RKO (cell line): ENCODE measurements at places on chromosomes 4 and X.
A peak's percentile ranks its signal among the peaks of the same experiment; 100 is the strongest.

DNA sequence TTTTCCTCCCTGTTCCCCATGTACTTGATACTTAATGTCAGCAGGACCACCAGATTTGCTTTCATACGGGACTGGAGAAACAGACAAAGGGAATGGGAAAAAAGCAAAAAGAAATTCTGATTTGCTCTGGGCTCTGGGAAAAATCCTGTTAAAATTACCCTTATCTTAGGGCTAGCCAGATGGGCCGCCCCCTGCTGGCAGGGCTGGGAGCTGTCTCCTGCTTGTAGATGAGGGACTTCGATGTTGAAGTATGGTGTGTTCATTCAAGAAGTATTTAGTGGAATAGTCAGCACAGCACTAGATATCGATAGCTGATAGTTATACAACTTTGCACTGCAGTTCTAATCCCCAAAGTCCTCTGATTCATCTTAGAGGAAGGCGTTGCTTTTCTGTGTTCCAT is 45.8 kb downstream of the BCORL1 start:
- DNase-seq = peak; percentile 30

DNA sequence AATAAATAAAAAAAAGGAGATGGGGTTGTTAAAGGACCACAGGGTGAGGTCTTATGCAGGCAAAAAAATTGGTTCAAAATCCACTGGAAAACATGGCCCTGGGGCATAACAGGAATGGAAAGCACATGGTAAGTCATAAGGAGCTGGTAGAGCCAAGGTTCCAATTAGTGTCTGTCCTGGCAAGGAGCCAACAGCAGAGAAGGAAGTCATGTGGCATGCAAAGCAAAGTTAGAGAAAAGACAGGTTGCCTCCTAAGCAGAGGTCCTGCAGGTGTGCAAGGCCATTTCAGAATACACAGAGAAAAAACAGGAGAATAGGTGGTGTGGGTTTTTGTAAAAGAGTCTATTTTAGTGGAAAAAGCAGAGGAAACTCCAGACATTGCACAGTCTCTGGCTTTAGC is 1881.7 kb downstream of the ARAP2 start:
- no peak for DNase-seq

GRCh38 chr4:82261084-82261483 is 112.7 kb downstream of the HNRNPD start:
- no peak for DNase-seq

DNA sequence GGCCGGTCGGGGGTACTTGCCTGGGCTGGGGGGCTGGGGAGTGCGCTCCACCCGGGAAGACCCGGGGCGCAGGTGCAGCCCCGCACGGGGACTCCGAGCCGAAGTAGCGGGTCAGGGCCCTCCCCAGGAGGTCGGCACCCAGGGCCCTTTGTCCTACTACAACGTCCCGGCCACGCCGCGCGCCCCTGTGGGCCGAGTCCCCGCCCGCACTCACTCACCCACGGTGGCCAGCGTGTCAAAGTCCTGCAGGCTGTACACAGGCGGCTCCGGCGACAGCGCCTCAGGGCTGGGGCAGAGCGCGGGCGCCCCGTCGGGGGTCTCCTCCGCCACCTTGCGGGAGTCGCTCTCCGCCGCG is 602 bp downstream of the PRKX start:
- no peak for DNase-seq

DNA sequence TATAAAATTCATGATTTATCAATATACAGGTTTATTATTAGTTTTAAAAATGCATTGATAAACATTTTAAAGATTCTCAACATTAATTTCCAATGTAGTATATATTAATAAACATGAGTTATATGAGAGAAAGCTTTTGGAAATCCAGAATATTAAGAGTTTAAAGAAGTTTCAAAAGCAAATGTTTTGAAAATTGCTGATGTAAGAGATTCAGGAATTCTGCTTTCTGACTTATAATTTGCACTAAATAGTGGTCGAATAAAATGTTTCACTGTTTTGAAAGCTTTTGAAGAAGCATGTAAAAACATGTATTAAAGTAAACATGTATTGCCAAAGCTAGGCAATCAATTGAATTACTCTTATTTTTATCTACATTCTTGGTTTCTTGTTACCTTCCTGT is 151.2 kb upstream of the CXorf51B start:
- no peak for DNase-seq

- DNase-seq = no peak
These were observed 80.0 kb downstream of the UGT2B28 start for GRCh38 chr4:69360271-69360670.

DNA sequence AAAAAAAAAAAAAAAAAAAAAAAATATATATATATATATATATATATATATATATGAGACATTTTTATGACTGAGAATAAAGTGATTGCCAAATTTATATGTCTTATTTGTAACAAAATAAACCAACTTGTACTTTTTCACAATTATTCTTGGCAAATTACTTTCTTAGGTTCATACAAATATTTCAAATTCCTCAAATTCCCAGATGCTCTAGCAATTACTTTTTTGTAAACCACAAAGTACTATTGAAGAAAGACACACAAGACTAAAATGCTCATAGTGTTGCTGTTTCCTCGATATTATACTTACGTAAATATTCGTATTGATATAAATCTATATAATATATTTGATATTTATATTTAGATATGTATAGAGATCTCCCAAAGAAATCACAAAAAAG is 390.0 kb downstream of the FAT4 start:
- DNase-seq = no peak

DNA sequence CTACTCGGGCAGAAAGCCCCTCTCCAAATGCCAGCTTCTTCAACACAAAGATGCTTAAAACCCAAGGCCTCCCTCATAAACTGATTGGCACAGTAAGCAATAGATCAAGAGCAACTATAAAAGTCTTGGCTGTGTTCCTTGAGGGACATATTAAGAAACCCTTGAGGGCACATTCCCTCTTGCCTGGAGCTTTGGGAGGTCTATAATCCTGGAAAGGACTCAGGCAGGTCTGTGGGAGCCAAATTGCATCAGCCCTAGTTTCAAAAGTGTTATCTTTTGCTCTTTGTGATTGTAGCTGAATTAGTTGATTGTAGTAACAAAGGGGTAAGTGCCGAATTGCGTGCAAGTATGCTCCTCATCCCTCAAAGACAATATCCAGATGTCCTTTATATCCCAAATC is 18.6 kb upstream of the SETD7 start:
- no peak for DNase-seq

GRCh38 chr4:39044956-39045826 is 13.0 kb upstream of the TMEM156 start:
- DNase-seq = peak; percentile 66

- DNase-seq = peak; percentile 81
These were observed 72.9 kb upstream of the ENOX2 start for GRCh38 chrX:130975947-130976346.

- DNase-seq = no peak
These were observed 57.6 kb upstream of the ADRA2C start for GRCh38 chr4:3708611-3709010.

- no peak for DNase-seq
These were observed 443.0 kb upstream of the GALNT7 start for GRCh38 chr4:172725581-172725980.

DNA sequence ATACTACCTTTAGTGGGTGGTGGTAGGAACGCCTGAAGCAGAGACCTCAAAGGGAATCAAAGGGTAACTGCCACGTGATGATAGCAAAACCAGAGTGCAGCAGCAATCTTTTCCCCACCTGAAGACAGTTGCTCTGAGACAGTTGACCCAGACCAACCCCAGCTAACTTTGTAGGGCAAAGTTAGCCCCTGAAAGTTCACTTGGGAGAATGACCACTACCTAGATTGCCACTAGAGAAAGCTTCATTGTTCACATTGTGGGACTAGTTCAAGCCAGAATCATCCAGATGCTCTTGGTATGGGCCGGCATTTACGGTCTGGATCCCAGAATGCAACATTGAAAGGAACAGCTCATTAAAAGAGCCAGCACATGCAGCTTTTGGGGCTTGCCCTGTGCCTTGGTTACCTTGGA is 4.1 kb downstream of the SEPTIN6 start:
- no peak for DNase-seq

GRCh38 chr4:153593161-153593560 is 90.9 kb upstream of the TLR2 start:
- DNase-seq = no peak

GRCh38 chrX:68579810-68580209 is 67.7 kb upstream of the STARD8 start:
- no peak for DNase-seq

- no peak for DNase-seq
These were observed 24.6 kb downstream of the ADGRG2 start for GRCh38 chrX:19097553-19098283.

DNA sequence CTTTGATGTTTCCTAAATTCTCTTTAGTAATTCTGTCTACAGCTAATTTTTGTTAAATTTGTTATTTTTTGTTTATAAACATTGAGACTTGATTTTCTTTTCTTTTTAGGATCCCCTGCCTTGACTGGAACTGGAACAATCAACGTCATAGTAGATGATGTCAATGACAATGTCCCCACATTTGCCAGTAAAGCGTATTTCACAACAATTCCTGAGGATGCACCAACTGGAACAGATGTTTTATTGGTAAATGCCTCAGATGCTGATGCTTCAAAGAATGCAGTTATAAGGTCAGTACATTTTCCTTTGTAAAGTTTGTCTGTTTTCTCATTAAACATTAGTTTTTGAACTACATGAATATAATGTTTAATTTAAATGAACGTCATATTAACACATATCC is 119.4 kb downstream of the FAT4 start:
- no peak for DNase-seq

DNA sequence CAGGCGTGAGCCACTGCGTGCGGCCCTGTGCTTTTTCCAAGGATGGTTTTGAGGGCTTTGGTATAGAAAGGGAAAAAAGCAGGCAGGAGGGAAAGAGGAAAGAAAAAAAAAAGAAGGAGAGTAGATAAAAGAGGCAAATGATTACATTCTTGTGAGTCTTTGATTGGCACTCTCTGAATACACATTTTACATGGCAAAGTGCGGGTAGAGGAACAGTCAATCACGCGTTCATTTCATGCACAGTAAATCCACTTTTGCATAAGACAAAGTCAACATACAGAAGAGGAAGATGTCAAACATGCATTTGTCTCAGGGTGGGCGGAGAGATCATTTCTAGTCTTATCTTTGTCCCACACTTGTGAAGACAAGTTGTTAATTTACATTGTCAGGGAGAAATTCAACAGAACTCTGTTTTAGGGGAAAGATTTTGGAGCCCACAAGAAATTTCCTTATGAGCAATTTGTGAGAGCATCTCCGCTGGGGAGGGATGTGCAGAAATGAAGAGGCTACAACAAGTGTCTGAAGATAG is 183.2 kb downstream of the DHRSX start:
- no peak for DNase-seq

GRCh38 chrX:44017676-44018075 is 44.5 kb upstream of the NDP start:
- DNase-seq = no peak

- DNase-seq = no peak
These were observed 287.9 kb downstream of the CXXC4 start for GRCh38 chr4:104206784-104207183.

DNA sequence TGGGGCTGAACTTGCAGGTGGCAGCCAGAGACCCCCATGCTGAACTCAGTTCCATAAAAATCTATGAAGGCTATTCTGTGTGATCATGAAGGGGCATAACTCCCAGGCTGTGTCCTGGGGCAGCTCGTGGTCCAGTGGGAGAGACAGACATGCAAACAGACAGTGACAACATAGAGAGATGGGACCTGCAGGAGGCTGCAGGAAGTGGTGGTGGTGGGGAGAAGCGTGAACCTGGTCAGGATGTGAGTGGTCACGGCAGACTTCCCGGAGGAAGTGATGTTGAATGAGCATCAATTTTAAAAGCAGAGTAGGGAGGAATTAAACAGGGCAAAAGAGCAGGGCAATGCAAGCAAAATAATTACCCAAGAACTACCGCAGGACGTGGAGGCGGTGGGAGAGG is 23.2 kb upstream of the SORCS2 start:
- DNase-seq = no peak

DNA sequence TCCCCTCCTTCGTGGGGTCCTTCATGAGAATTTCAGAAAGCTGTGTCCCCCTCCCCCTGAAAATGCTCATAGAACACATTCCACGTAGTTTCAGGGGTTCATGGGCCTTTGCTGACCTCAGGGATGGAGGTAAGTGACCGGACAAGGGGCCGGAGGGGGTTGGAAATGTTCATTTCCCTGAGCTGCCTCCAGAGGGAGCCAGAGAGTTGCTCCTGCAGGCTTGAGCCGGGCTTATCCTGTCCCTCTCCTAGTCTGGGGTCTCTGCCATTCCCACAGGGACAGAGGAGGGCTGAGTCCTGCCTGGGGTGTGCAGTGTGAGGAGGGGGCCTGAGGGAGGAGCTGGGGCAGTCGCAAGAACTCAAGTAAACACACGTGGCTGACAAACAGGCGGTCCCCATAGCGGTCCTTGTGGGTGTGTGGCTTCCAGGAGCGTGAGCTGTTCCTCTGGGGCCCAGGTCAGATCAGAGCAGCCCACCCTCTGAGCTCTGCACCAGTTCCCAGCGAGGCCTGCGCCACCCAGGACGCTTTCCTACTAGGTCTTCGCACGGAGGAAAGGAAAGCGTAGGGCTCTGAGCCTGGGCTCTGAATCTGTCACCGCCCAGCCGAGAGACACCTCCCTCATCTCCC is 62.5 kb downstream of the WFS1 start:
- peak; percentile 27 for DNase-seq

DNA sequence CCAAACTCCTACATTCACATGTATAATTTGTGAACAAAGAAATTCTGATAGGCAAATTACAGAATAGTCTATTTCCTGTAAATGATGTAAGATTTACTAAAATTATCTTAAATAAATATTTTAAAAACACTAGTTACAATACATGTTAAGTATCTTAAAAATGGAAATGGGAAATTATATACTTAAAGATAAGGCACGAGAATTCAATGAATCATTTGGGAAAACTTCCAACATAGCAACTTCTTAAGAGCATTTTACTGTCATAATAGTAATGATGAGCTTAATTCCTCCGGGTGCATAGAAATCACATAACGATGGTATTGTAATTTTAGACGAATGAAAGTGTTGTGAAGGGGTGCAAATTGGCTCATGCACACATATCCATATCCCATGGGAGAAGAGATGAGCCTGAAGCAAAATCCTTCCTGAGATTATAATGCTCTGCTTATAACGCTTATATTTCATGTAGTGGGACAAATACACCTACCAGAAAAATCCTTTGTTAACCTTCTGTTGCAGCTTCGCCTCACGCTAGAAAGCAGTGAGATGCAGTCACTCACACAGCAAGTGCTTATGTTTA is 873.5 kb downstream of the PDHA2 start:
- DNase-seq = no peak

DNA sequence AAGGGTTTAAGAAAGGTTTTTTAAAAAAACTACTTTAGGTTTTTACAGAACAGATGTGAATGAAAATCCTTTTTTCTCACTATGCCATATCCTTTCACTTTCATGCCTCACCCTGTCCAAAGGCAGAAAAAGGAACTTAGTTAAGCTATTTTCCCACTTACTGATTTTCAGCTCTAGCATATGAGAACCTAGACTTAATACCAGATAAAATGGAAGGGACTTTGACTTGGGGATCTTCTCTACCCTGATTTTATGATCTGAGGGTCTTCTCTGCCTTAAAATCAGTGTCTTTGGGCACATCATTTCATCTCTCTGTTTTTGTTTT is 42.4 kb downstream of the FNIP2 start:
- no peak for DNase-seq

GRCh38 chrX:21745756-21746155 is 12.2 kb downstream of the SMPX start:
- DNase-seq = peak; percentile 45

- DNase-seq = no peak
These were observed 165.1 kb upstream of the TRPC5 start for GRCh38 chrX:112247714-112248113.

GRCh38 chrX:1140236-1140681 is 72.2 kb downstream of the CRLF2 start:
- no peak for DNase-seq
